ENCODE measurements at places on chromosomes 4 and X. TPM values are rescaled to one million over a fixed set of nuclear protein-coding genes. Genes with fewer than 3 reads are reported as not detected.

CYBB gene
- total RNA-seq = under 0.01 TPM

PCYT1B gene
- 0.17 TPM for total RNA-seq

CLCN4 gene
- total RNA-seq = 2.1 TPM

CDS1 gene
- total RNA-seq = 0.26 TPM

BBS7 gene
- 22.5 TPM for total RNA-seq

SPIN2A gene
- 0.50 TPM for total RNA-seq

SCML1 gene
- total RNA-seq = 7.7 TPM

CXCL10 gene
- 0.33 TPM for total RNA-seq

FAM133A gene
- total RNA-seq = 0.17 TPM

FGF5 gene
- total RNA-seq = 5.4 TPM

ZNF518B gene
- total RNA-seq = 20.0 TPM

CXCL11 gene
- total RNA-seq = not detected

PRDM5 gene
- 19.0 TPM for total RNA-seq

SSX2B gene
- not detected for total RNA-seq

WWC2 gene
- 34.0 TPM for total RNA-seq

POLN gene
- 5.6 TPM for total RNA-seq

TKTL2 gene
- not detected for total RNA-seq

SMIM14 gene
- 35.4 TPM for total RNA-seq

IGFBP7 gene
- total RNA-seq = 108 TPM

HELT gene
- not detected for total RNA-seq

VSIG1 gene
- total RNA-seq = not detected

GIMD1 gene
- total RNA-seq = not detected

EPHA5 gene
- under 0.01 TPM for total RNA-seq

CLRN2 gene
- not detected for total RNA-seq

KCNE5 gene
- 0.51 TPM for total RNA-seq

STOX2 gene
- total RNA-seq = 0.66 TPM

PLAC8 gene
- 0.33 TPM for total RNA-seq

PWWP3B gene
- total RNA-seq = not detected

COPS4 gene
- 106 TPM for total RNA-seq
